ENCODE measurements at places on chromosomes 5 and 9.

DNA sequence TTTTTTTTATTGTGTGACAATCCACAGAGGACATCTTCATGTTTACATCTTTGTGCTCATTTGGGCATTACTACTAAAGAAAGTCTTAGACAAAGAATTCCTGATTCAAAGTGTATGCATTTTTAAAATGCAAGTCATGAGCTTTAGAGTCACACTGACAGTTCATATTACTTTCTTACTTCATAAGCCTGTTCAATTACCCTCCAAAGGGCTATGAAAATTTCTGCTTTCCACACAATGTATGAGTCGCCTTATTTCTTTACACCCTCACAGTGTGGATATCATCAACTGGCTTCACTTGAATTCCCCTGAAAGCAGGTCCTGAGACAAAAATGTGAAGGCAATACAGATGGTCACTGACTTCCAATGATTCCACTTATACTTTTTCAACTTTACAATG is 280.4 kb upstream of the PTGER4 start:
- no peak for DNase-seq

- no peak for DNase-seq
These were observed 123.3 kb downstream of the GNAQ start for GRCh38 chr9:77908293-77908692.

- no peak for DNase-seq
These were observed 1955.5 kb downstream of the MAT2B start for GRCh38 chr5:165460911-165461310.

- DNase-seq: no peak
These were observed 28.3 kb upstream of the CER1 start for GRCh38 chr9:14750821-14751220.

- no peak for DNase-seq
These were observed 478.4 kb upstream of the DAP start for GRCh38 chr5:11239261-11240015.
